Inflammatory macrophage treated with lipopolysaccharide for 4 hours (primary cell): ENCODE measurements at places on chromosomes 7 and 10.

DNA sequence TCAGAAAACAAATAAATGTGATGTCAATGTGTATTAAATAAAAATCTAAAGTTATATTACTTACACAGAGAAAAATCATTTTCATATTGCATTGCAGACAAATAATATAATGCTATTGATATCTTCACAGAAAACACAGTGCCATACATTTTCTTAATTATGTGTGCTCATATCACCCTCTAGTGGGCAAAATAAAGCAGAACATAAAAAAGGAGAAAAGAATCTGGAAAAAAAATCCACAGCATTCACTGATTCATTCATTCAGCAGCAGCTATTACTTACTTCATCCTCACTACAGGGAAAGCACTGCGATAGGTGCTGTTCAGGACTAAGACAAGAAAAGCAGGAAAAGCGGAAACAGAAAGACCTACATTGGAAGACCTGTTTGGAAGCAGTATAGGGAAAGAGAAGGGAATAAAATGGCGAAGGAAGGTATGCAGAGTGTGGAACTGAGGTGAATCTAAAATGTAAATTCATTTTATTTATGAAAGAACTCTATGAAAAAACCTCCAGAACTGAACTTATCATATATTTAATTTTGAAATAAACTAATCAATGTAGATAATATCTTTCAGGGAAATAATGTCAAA, 73.2 kb downstream of the POT1 start:
- peak; percentile 39 for DNase-seq

- DNase-seq: peak; percentile 25
Measured at GRCh38 chr10:119620241-119621077, 23.7 kb upstream of the TIAL1 start.

GRCh38 chr7:92602352-92603088, 12.3 kb upstream of the FAM133B start:
- DNase-seq: no peak

- no peak for DNase-seq
Measured at GRCh38 chr7:104296266-104296665, 32.1 kb upstream of the LHFPL3 start.

DNA sequence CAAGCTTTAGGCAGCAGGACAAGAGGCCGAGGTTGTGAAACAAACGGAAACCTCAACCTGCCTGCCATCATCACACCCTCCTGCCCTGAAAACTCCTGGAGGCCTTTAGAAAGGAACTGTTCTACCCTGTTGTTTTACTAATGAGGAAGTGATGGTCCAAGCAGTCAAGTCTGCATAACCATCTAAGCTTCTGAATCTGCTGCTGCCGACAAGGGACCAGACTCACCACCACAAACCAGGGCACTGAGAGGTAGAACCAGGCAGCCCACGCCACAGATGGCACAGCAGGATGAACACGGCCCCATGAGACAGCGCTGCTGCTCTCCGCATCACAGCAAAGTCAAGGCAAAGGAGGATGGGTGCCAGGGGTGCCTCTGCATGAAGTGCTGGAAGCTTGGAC, 209.4 kb downstream of the CELF2 start:
- DNase-seq: no peak

DNA sequence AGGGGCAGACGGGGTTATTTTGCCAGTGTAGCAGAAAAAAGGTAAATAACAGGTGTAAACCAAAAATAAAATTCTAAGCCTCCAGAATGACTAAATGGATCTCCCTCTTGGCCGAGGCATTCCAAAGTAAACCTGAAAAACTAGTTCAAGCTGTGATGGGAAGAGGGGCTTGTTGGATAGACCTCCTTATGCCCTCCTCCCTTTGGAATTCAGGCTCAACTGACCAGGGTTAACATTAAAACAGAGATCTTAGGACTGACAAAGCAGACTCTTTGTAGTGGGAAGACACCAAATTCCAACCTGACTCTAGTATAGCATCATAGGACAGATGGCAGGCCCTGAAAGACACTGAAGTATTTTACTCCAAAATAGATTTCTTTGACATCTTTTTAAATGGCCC, 113.8 kb upstream of the ITGB1 start:
- no peak for DNase-seq

GRCh38 chr10:124340033-124340760, 78.5 kb downstream of the OAT start:
- no peak for DNase-seq

- DNase-seq: no peak
Measured at GRCh38 chr7:148893071-148893470, 9.0 kb upstream of the EZH2 start.

GRCh38 chr10:22339761-22340328, 5.5 kb upstream of the SPAG6 start:
- DNase-seq: no peak

DNA sequence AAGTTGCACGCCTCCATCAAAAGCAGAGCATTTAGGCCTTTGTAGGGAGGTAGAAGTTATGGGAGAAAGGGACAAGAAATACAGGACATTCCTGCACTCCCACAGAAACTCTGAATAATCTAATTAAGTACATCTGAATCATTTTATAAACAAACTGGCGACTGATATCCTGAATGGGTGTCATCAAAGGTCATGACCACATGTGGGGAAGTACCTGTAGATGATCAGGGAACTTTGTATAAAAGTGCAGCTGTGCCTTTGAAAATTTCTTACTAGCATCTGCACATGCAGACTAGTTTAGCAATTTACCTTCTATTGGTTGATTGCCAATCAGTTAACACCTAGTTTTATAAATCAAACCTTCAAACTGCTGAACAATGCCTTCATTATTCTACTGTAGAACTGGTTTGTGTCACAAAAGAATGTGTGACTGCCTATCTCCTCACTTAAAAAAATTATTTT, 17.1 kb downstream of the STEAP4 start:
- no peak for DNase-seq

DNA sequence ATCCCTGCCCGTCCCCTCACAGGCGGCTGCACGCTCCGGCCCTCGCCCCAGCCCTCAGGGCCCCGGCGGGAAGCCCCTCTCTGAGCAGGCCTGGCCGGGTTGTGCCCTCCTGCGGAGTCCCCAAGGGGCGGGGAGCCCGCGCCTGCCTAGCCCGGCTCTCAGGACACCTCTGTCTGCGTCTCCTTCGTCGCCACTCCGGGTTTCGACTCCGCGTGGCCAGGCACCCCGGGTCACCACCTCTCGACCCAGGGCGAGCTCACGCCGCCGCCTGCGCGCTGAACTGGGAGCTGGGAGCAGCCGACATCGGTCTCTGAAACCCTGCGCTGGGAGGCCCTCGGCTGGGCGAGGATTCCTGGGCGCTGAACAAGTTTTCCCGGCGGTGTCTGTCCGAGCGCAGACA, 6.2 kb upstream of the OGDHL start:
- no peak for DNase-seq

DNA sequence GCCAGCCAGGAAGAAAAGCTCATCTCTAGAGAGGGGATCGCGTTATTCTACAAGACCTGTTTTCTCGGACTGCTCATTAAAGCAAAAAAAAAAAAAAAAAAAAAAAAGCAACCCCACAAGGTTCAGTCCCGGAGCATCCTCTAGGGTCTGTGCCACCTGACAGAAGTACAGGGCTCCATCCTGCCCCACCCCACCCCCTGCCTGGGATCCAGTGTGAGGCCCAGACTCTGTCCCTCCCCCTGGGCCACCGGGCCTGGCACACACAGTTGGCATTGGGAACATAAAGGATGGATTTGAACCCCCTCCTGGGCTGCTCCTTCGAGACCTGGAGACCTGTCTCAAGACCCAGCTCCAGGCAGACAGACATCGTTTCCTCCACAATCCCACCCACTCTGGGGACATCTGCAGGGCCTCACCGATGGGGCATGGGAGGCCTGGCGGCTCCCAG, 688 bp downstream of the ORAI2 start:
- DNase-seq: no peak

DNA sequence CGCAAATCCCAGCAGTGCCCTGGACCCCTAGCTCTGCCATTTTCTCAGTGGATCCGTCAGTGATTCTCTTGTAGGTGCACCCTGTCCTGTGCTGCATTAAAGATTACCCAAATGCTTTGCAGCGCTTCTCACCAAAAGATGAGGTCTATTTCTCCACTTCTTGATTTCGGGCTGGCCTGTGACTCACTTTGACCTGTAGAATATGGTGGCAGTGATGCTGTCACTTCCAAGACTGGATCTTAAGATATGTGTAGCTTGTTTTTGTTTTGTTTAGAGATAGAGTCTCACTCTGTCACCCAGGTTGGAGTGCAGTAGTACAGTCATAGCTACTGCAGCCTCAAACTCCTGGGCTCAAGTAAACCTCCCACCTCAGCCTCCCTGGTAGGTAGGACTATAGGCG, 37.0 kb upstream of the ZMIZ1 start:
- DNase-seq: no peak

- no peak for DNase-seq
Measured at GRCh38 chr7:94250987-94251386, 143.7 kb upstream of the COL1A2 start.

DNA sequence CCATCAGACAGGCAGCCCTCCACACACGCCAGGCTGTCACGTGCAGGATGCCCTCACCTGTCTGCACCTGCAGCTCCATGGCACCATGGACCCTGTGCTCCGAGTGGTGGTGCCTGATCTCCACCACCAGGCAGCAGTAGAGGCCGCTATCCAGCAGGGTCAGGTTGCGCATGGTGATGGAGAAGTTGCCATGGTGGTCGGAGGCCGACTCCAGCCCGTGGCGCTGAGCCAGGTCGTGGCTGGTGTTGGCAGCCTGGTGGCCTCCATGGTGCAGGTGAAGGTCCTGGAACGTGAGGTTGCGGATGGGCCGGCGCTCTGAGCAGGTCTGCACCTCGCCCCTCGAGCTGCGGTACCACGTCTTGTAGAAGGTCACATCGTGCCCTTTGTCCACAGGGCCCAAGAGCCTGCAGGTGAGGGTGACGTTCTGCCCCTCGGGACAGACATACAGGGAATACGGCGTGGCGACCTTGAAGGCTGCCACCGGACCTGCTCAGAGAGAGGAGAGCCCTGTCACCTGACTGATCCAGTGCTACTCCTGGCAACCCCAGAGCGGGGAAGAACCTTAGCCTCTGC, 11.7 kb downstream of the VSIR start:
- DNase-seq: no peak

DNA sequence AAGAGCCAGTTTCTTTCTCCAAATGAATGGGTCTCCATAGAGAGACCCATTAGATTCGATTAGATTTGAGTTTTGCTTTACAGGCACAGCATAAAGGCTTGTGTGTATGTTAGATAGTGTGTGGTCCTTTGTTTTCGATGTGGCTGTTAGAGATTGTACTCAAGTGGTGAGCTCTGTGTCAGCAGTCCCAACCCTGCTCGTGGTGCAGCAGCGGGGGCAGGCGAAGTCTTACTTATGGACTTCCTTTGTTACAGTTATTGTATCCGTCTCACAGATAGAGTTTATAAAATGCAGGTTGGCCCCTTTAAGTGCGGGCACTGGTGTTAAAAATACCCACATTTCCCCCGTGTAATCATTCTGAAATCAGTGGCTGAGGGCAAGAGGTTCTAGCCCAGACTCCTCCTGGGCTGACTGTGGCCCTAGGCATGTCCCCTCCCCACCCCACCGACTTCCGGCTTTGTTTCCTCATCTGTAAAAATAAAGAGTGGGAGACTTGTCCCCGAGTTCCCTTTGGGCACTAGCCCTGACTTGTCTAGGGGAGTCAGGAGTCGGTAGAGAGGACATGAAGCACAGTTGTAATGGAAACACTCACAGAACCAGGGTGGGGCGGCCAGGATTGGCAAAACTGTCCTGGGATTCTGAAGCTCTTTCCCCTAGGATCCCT, 28.6 kb downstream of the MTURN start:
- DNase-seq: peak; percentile 76

- DNase-seq: no peak
Measured at GRCh38 chr7:68245688-68246087, 1249.1 kb downstream of the TYW1 start.

DNA sequence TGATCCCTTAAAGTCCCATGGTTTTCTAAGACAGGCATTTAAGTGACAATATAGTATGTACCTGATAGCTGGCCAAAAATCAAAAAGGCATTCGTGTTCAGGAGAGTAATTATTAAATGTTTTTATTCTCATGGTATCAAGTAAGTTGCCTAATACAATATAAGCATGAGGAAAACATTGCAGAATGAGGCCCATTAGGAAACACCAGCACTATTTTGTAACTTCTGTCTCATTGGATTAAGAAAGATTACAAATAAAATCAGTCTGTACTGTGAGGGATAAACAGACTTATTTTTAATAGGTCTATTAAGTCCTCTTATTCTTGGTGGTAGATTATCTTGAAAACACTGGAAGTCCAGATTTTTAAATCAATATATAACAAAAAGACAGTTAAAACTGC, 110.1 kb downstream of the SNX13 start:
- DNase-seq: peak; percentile 78

DNA sequence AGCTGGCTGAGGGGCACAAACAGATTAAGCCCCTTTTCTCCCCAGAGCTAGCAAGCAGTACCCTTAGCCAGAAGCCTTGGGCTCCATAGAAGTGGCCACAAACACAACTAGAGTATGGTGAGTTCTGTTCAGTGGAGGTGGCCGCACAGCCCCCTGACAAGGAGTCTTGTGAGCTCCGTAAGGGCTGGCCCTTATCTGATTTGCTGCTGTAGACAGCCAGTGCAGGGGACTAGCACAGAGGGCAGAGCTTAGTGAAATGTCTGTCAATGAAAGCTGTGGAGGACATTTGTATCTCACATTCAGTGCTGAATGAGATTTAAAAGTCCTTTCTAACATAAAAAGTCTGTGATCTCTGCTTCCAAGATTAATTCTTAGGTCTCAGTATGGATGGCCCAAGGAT, 137.3 kb downstream of the AUTS2 start:
- no peak for DNase-seq

- DNase-seq: no peak
Measured at GRCh38 chr7:1849351-1850041, 179.4 kb downstream of the ELFN1 start.

DNA sequence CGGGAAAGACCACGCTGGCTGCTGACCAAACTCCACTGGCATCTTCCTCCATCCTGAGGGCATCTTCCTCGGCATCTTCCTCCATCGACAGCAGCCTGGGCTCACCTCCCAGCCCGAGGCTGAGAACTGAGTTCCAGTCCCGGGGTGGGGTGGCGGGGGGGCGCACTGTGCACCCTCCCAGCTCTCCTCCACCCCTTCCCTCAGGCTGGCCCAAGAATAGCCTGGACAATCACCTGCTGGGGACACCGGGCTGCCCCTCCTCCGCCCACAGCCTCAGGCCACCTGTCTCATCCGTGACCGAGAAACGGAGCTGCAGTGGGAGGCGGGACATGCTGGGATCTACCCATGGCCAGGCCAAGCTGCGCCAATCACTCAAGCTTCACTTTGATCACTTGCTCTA, 37.2 kb downstream of the DIP2C start:
- no peak for DNase-seq

GRCh38 chr7:121103086-121103485, 114.6 kb downstream of the CPED1 start:
- no peak for DNase-seq

DNA sequence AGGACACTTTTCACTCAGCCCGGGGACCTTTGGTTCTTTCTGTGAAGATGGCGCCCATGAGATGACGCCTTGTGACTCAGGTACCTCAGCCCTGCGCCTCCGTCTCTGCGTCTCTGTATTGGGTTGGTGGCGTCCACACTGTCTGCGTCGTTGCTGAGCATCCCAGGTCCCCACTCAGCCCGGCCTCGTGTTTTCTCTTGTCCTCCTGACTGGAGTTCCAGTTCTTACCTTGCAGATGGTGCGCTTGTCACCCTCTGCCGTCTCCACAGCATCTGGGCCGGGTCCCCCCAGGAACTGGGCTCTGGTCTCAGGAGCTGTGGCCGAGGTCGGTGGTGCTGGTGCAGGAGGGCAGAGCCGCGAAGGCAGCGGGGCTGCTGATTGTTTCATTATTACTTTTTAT, 150.4 kb downstream of the WDR37 start:
- DNase-seq: no peak

GRCh38 chr7:115081772-115082171, 159.9 kb downstream of the MDFIC start:
- DNase-seq: no peak
